Osteoblast (primary cell): ENCODE measurements at places on chromosomes 4 and X. TPM values are rescaled to one million over a fixed set of nuclear protein-coding genes. Genes with fewer than 3 reads are reported as not detected.

DNA sequence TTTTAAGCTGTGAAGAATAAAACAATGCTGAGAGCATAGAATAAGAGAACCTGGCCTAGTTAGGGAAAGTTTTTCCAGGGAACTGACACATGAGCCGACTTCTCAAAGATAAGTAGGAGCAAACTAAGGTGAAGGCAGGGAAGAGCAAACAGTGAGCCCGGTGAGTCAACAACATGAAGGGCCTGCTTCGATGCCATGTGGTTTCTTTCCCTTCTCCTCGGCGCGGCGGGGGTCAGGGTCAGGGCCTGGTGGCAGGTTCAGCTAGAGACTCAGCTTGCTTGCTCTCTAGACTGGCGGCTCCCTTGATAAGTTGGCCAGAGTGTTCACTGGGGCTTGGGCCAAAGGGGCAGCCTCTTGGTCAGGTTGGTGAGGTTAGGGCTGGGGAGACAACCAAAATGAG, 81.1 kb downstream of the DLG3 start:
- H3K4me1 ChIP-seq = no peaks in the 10 kb centered on the region
- no peaks in the 10 kb centered on the region for H3K36me3 ChIP-seq
- H3K4me3 ChIP-seq = no peak overlapping the region
- H3K27ac ChIP-seq = no peak overlapping the region
- no peak for DNase-seq

DNA sequence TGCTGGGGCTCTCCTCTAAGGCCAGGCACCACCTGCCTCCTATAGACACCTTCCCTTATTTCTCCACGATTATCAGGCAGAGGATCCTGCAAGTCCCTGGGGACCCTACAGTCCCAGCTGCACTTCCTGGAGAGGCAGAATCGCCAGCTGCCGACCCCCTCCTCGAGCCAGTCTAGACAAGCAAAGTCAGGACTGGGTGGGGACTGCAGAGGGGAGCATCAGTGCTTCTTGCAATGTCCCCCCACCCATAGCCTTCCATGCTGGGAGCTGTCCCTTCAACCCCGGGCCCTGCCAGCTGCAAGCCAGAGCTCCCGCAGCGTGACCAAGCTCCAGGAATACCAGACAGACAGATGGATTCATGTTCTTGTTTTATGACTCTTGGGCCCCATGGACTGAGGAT, 1.4 kb upstream of the CRMP1 start:
- H3K4me1 ChIP-seq = no peaks in the 10 kb centered on the region
- H3K27ac ChIP-seq = no peak overlapping the region
- no peak for DNase-seq
- no peak overlapping the region for H3K4me3 ChIP-seq

The KLB gene
- not detected in 2 replicates for total RNA-seq

GRCh38 chrX:72268597-72269365, 8.3 kb downstream of the RPS4X start:
- H3K4me3 ChIP-seq = no peak overlapping the region
- no peaks in the 10 kb centered on the region for H3K27me3 ChIP-seq
- H3K27ac ChIP-seq = peak overlapping the region; percentile 85
- H3K36me3 ChIP-seq = peaks cover 64% of the 10 kb centered on the region
- peak; percentile 87 for DNase-seq
- H3K4me1 ChIP-seq = peaks cover 50% of the 10 kb centered on the region

The TLL1 gene
- 0.29 and 0.36 TPM in 2 replicates for total RNA-seq

The GPC4 gene
- 8.3 TPM in 2 replicates for total RNA-seq

The SYTL4 gene
- 2.9 TPM in 2 replicates for total RNA-seq
